Activated CD4-positive, CD25-positive, alpha-beta regulatory T cell (primary cell): ENCODE measurements at places on chromosomes 7 and 10.

DNA sequence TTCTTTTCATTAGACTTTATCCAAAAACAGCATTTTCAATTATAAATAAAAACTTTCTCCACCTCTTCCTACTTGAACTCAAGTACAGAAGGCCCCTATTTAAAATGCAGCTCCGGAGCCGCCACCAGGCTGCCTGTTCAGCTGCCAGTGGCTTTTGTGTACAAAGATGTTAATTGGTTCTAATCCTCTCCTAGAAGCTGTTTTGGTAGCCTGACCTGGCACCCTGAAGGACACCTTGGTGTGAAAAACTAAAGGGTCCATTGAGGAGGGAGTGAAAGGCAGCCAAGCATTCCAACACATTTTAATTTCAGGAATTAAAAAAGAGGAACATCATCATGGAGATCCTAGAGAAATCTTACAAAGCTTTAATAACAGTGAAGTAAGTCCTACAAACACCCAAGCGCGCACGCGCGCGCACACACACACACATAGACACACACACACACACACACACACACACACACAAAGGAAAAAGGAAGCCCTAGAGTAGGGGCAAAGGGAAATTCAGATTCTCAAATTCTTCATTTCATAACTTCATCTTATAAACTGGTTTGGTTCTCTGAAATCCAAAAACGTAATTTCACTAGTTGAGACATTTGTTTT, 41.4 kb downstream of the VAX1 start:
- DNase-seq = no peak

- no peak for DNase-seq
Measured at GRCh38 chr10:125505648-125506047, 177.3 kb downstream of the TEX36 start.

- no peak for DNase-seq
Measured at GRCh38 chr10:100810091-100810834, 64.9 kb downstream of the PAX2 start.

GRCh38 chr7:137203351-137203750, 140.2 kb downstream of the PTN start:
- no peak for DNase-seq

GRCh38 chr7:45638916-45639315, 64.7 kb downstream of the ADCY1 start:
- no peak for DNase-seq

DNA sequence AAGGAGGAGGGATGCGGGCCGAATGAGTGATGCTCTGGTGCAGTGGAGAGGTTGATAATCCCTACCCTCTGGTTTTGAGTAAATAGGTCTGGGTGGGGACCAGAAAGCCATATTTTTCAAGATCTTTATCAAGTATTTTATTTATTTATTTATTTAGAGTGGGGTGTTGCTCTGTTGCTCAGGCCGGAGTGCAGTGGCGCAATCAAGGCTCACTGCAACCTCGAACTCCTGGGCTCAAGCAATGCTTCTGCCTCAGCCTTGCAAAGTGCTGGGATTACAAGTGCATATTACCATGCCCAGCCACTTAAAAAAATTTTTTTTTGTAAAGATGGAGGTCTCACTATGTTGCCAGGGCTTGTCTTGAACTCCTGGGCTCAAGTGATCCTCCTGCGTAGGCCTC, 21.6 kb downstream of the SVIL start:
- no peak for DNase-seq

GRCh38 chr10:101611096-101611905, 23.2 kb downstream of the DPCD start:
- no peak for DNase-seq

DNA sequence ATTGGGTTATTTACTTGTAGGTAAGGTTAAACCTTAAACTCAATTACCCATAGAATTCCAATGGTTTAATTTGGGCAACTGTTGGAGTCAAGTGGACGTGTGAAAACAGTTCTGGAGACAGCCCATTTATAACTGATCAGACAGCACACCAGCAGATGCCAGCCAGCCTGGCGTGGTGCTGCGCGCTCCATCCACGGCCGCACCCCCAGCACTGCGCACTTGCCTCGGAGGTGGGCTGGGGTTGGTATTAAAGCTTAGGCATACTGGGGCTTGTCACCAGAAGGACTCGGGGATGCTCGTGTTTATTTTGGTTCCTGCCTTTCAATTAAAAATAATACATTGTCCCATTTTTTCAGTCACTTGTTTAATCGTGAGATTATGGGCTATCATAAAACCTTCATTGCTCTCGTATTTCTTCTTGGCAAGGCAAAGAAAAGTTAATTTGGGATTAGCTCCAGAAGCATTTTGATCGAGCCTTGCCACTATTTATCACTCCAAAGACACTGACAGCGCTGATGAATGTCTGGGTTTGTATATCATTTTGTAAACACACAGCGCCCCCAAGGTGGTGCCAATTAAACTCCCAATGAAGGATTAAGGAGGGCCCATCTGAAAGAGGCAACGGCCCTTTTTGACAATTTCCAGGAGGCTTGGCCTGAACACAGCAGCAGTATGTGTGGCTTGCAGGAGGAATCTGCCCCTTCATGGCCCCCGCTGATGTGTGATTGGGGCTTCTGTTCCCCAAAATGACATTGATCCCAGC, 204.5 kb upstream of the CXCL12 start:
- DNase-seq = no peak

- no peak for DNase-seq
Measured at GRCh38 chr10:106280896-106281460, 883.5 kb downstream of the SORCS1 start.

- DNase-seq = no peak
Measured at GRCh38 chr10:31146491-31147209, 115.0 kb upstream of the ZNF438 start.

DNA sequence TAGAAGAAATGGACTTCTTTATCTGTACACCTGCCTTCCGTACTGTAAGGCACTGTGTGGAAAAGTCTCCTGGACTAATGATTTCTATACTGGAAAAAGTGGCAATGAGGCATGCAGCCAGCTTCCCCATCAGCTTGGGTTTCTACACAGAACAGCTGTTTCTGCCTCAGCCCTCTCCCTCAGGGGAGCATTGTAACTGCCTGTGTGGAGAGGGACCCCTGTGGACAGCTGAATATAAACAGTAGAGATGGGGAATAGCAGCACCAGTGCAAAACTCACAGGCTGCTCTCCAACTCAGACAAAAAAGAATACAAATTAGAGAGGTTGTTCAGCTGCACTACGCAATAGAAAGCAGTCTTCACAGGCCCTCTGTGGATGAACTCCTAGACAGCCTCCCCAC, 451.3 kb upstream of the MBL2 start:
- DNase-seq = no peak

DNA sequence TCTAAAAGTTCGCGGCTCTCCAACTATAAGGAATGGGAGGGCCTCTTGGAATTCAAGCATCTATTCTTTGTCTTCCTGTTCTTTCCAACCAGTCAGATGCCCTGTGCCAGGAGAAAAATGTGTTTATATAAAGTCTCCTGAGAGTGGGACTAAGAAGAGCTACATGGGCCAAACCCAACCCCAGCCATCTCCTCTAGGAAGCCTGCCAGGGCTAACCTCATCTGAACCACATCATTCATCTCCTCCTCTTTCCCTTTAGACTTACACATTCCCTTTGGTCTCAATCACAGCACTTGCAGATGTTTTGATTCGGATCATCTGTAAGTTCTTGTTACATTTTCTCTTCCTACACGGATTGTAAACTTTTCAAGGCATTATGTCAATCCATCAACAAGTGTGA, 62.6 kb downstream of the DOCK4 start:
- DNase-seq = no peak

- no peak for DNase-seq
Measured at GRCh38 chr10:15365692-15366091, 5.4 kb downstream of the FAM171A1 start.

DNA sequence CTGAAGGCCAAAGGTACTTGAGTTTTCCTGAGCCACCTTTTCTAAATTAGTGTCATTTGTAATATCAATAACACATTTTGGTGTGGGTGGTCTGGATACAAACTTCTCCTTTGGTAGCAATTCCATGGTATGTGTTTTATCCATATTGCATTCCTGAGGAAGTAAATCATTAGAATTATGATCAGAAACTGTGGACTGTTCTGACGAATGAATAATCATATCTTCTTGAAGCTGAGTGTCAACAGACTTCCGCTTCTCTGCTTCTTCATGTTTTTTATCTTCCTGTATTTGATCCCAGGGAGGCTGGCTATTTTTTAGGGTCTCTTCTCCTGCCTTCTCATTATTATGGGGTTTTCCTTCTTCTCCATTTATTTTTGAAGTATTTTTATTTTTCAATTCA, 81.4 kb downstream of the NRBF2 start:
- DNase-seq = no peak

DNA sequence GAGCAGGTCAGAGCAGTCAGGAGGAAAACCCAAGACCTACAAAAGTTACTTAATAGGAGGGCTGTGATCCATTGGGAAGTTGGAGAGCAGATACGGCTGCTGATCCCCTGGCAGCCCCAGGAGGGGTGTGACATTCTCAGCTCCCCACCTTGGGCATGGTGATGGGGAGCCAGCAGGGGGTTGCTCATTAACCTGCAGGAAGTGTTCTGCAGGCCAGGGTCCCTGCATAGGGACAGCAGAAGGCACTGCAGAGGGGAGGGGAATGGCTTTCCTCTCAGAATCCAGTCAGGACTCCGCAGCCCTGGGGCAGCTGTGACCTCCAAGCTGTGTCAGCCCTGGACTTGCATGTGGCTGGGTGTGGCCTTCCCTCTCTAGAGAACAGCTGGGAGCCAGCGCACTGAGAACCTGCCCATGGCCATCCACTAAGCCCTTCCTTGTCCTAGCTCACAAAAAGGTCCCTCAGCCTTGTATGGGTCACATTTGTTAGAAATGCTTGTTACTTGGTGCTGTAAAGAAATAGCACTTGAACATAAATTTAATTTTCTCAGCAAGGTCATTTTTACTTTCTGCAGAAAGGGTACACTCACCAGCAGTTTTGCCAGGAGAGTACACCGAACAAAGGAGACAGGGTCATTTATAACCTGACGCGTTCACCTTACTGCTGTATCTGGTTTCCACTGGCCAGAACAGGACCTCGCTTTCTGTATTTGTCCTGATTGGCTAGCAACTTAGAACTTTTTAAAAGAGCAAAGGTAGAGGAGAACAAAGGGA, 169.6 kb downstream of the COBL start:
- no peak for DNase-seq

DNA sequence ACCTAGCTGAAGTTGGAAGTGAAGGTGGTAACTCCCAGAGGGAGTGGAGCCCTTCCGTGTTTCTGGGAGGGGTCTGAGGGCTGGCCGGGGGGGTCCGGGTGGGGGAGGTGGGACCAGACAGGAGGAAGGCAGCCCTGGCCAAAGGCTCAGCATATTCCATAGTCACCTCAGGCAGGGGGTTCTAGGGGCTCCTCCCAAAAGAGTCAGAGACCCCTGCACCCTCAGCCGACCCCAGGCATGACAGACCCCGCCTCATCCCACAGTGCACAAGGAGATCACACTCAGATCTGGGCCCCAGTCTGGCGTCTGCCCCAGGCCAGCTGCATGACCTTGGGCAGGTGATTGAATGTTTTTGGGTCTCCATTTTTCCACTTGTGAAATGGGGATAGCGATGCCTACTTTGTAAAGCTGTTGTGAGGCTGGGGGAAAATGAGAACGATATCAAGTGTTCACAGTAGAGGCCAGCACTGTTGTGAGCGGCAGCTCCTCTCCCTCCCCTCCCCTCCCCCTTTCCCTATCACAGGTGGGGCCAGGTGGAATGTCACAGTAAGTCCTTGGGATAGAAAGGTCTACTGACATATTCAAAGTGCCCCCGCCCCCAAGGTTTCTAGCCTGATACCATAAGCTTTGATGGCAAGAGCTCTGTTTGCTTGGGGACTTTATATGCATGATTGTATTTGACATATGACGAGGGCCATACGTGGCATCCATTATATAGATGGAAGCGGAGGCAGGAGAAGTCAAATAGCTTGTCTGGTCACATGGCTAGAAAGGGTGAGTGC, 33.3 kb downstream of the DNAJB12 start:
- DNase-seq = no peak

DNA sequence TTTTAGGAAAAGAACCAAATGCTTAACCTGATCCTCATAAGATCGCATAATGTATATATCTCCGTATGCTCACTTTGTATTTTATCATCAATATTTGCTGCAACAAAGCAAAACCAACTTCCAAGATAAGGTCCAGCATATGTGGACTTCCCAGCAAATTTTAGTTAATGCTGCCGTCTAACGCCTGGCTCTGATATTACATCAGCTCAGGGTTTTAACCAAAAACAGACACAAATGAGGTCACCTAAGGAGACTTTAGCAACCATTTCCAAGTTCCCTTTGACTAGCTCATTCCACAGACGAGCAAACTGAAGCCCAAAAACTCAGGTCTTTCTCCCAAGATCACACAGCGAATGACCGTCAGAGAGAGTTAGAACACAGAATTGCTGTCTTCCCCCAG, 59.4 kb upstream of the UCN3 start:
- no peak for DNase-seq

DNA sequence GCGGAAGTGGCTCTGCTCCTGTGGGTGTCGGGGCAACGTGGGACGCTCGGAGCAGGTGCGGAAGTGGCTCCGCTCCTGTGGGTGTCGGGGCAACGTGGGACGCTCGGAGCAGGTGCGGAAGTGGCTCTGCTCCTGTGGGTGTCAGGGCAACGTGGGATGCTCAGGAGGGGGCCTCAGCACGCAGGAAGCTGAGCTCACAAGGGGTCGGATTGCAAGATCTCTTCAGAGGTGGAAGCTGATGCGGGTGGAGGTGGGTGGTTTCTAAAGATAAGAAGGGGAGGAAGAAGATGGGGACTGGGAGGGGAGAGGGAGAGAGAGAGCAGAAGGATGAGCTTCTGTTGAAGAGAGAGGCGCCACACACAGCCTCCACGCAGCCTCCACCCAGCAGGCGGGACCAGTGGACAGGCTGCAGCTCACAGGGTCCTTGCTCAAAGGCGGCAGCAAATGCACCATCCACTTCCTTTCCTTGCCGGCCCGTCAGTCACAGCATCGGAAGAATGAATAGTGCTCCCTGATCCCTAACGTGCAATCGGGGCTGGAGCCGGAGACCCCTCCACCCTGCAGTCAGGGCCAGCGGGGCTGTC, 78.7 kb downstream of the PTPRN2 start:
- no peak for DNase-seq

GRCh38 chr10:24590697-24591457, 132.8 kb downstream of the ARHGAP21 start:
- DNase-seq = no peak

DNA sequence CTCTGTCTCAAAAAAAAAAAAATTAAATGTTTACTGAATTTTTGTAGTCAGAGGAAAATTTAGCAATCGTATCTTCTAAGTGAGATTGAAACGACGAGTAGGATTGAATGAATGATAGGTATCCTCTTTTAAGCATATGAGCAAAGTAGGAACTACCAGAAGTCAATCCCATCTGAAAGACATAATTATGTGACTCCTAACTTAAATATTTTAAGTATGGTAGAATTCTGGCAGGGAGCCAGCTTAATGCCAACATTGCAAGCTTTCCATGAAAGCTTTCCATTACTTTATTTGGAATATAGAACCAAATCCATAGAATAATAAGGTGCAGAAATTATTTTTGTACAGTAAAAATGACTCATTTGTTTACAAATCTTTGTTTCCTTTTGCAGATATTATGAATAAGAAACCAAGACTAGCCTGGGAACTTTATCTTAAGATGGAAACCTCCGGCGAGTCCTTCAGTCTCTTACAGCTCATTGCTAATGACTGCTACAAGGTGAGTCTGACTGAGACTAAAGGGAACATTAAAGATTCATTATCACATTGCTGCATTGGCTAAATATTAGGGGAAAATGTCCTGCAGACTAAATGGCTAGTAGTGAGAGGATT, 50.2 kb upstream of the UBN2 start:
- no peak for DNase-seq

GRCh38 chr7:22597844-22598243, 97.9 kb upstream of the STEAP1B start:
- DNase-seq = no peak
